ENCODE measurements at places on chromosomes 12 and 14. TPM values are rescaled to one million over a fixed set of nuclear protein-coding genes. Genes with fewer than 3 reads are reported as not detected.

DNA sequence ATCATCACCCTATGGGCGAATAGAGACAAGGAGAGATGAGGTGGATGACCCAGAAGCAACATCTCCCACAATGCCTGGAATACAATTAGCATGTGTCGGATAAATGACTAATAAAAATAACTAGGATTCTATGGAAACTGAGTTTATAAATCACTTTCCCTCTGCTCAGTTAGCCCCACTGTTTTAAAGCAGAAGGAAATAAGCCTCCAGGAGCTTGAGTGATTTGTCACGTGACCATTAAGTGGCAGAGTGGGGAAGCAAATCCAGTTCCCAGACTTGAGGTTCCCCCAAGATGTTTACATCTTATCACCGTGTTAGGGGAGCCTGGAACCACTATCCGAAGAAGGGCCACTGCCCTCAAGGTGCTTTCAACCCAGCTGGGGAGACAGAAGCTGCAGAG is 136.5 kb upstream of the CCND2 start:
- DNase-seq: no peak

DNA sequence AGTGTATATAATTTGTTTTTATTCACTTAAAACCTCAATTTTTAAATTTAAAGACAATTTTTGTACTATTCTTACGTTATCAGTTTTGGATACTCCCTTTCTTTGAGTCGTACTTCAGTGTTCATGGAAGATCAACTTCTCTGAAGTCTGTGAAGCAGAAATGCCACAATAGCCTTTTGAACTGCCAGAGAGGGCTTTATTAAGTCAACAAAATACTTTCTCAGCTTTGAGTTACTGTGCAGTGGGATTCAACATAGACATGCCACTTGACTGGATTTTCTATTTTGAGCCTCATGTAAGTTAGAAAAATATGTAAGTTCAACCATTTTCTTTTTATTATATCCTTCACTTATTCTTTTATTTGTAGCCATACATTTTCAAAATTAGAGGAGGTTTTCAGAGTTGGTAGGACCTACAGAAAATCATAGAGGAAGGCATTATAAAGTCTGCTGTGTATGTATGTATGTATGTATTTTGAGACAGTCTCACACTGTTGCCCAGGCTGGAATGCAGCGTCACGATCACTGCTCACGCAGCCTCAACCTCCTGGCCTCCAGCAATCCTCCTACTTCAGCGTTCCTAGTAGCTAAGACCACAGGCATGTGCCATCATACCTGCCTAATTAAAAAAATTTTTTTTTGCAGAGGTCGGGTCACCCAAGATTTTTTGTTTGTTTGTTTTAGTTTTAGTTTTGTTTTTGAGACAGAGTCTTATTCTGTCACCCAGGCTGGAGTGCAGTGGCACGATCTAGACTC is 31.3 kb upstream of the BCAT1 start:
- DNase-seq: no peak

DNA sequence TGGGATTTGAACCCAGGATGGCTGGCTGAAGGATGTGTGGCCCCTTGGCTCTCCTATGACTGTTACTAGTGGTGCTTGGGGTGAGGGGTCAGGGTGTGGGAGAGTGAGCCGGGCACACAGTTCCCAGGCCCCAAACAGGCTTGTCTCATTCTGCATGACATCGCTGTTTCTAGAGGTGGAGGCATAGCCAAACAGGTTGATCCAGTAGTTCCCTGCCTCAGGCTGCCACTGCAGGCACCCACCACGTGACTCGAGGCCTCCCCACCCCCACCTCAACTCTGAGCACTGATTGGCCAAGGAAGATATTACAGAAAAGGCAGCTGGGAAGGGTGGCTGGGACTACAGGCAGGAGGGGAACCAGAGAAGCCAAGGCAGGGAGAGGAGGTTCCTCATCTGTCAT is 102.6 kb downstream of the NCOR2 start:
- DNase-seq: no peak

DNA sequence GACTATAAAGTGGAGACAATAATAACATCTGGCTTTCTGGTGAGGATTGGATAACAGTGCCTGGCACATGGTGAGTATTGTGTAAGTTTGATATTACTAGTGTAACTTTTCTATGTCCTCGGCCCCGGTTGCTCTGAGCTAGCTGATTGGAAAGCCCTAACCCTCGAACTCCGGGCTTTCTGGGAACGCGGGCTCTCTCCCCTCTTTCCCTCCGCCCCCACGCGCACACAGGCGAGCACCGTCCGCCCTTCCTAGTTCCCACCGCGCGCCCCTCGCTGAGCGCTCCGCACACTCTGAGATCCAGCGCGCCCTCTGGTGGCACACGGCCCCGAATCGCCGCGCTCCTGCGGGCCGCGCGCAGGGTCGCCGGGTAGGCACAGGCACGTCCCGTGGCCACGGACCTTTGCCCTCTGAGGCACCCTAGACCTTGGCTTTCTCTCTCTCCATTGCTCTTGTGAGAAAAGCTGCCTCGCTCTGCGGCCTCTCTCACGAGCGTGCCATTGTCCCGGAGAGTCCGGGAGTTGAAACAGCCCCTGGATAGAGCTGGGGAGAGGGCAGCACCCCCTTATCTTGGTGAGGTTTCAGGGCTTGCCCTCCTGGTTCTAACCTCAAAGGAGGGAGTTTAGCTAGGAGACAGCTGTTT is 23.2 kb upstream of the ESRRB start:
- DNase-seq: peak; percentile 72

- no peak for DNase-seq
Measured at GRCh38 chr12:48768736-48769135, 20.2 kb downstream of the ADCY6 start.

- no peak for DNase-seq
Measured at GRCh38 chr12:129631316-129631715, 272.5 kb downstream of the TMEM132D start.

DNA sequence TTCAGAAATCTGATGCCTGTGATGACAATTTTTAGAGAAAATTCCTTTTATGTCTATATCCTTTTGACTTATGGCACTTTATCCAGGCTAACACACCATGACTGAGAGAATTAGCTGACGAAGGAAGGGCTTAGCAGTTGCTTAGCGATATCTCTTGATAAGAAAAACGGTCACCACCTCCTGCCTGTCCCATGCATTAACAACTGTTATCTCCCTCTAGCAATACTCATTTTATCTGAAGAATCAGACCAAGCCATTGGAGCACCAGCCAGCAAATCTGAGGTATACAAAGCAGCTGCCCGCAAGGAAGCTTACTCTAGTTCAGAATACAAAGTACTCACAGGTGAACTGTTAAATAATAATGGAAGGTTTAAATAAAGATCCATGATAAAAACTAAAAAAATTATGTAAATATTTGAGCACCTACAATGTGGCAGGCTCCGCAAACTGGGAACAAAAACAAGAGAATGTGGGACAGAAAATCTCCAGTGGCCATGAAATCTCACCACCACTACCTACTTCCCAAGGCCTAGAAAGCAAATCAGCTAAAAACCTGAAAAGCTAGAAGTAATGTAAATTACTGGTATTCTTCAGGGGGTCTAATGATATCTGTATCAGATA is 24.3 kb downstream of the PPM1H start:
- no peak for DNase-seq

GRCh38 chr14:41350476-41350875 is 256.2 kb upstream of the LRFN5 start:
- no peak for DNase-seq

- DNase-seq: no peak
Measured at GRCh38 chr12:21828779-21829178, 54.3 kb upstream of the KCNJ8 start.

GRCh38 chr12:26116829-26117715 is 7.8 kb downstream of the BHLHE41 start:
- no peak for DNase-seq

DNA sequence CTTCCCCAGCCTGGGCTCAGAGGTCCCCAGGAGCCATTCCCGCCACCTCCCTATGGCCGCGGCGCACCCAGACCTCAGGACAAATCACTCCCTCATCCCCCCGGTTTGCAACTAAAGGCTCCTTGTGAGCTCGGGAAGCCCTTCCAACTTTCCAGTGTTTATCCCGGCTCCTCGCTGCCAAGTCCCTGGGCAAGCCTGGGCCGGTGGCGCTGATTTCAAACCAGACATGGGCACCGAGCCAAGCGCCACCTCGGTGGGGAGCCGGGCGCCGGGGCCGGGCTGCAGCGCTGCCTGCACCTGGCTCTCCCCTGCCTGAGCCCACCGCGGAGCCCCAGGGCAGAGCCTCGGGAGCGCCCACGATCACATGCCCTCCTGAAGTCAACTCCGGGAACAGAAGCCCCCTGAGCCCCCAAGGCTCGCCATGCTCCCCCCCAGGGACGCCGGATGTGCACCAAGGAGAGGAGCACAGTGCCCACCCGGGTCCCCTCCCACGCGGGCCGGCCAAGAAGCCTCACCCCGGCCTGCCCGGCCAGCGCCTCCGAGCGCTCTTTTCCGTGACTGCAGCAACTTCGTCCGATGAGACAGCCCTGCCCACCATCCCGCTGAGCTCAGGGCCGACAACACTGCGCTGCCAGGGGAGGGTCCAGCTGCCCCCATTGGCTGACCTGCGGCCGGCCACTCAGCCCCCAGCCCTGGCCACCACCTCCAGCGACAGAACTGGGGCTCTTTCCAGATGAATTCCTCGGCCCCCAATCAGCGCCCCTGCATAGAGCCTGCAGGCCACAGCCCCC is 50.0 kb downstream of the NCOR2 start:
- DNase-seq: peak; percentile 82

GRCh38 chr14:74429221-74429691 is 3.2 kb upstream of the SYNDIG1L start:
- DNase-seq: no peak

DNA sequence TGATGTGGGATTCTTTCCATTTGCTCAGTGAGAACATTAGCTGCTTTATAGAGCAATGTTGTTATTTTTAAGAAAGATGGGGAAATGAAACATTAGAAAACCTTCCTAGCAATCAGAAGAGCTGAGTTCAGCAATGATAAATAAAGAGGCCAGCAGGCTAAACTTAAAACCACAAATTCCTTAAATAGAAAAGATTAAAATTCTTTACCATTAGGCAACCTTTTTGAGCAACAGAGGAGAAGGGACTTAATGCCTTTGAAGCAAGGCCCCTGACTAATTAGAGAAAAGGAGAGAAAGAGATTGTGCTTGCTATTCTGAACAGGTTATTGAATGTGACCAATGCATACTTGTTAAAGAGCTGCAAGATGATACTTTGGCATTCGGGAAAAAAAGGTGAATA is 160.8 kb upstream of the LMO3 start:
- DNase-seq: no peak

DNA sequence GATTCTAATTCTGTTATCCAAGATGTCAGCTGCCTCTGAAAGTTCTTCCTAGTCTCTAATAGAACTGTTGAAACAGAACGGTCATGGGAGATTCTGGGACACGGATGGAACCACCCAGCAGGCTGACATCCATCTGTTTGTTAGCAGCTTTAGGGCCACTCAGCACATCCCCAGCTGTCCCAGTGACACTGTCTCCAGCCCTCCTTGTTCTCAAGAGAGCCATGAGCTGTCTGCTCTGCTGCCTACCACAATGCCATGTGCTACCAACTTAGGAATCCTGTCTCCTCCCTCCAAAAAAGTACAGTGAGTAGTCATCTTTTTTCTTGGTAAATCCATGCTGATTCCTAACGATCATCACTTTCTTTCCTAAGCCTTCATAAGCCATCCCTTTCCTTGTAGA is 130.5 kb downstream of the ZFP36L1 start:
- DNase-seq: no peak

GRCh38 chr12:80598004-80598606 is 109.3 kb upstream of the MYF6 start:
- no peak for DNase-seq

The MMP14 gene
- total RNA-seq: 52.2 TPM

The FOXN3 gene
- 115 TPM for total RNA-seq

The AQP6 gene
- total RNA-seq: 0.77 TPM

All from left cardiac atrium (tissue), 4 donors.